ENCODE measurements at places on chromosomes 12 and 14. TPM values are rescaled to one million over a fixed set of nuclear protein-coding genes. Genes with fewer than 3 reads are reported as not detected.
A peak's percentile ranks its signal among the peaks of the same experiment; 100 is the strongest.

- peak overlapping the region; percentile 26 for H3K4me3 ChIP-seq
- peaks cover 23% of the 10 kb centered on the region for H3K4me1 ChIP-seq
- peak overlapping the region; percentile 82 for H3K27ac ChIP-seq
Observed at GRCh38 chr14:97977651-97978261, 1180.6 kb downstream of the VRK1 start.

- no peaks in the 10 kb centered on the region for H3K36me3 ChIP-seq
- H3K4me1 ChIP-seq = no peaks in the 10 kb centered on the region
- no peaks in the 10 kb centered on the region for H3K27me3 ChIP-seq
- no peak overlapping the region for H3K4me3 ChIP-seq
Observed at GRCh38 chr12:42546709-42547108, 42.8 kb downstream of the PRICKLE1 start.

GRCh38 chr14:68888883-68889282 is 90.2 kb downstream of the ACTN1 start:
- H3K4me1 ChIP-seq = no peaks in the 10 kb centered on the region
- H3K27me3 ChIP-seq = no peaks in the 10 kb centered on the region
- no peak overlapping the region for H3K27ac ChIP-seq
- DNase-seq = no peak
- peaks cover 65% of the 10 kb centered on the region for H3K36me3 ChIP-seq

- H3K4me1 ChIP-seq = peaks cover 65% of the 10 kb centered on the region
- peak overlapping the region; percentile 54 for H3K4me3 ChIP-seq
- DNase-seq = peak; percentile 48
- H3K27ac ChIP-seq = no peak overlapping the region
Observed at GRCh38 chr14:103716091-103716801, 636 bp downstream of the ZFYVE21 start.

GRCh38 chr12:75995691-75996090 is 35.9 kb downstream of the PHLDA1 start:
- no peaks in the 10 kb centered on the region for H3K27me3 ChIP-seq
- no peak for DNase-seq
- no peak overlapping the region for H3K4me3 ChIP-seq
- H3K27ac ChIP-seq = no peak overlapping the region
- no peaks in the 10 kb centered on the region for H3K4me1 ChIP-seq

The KTN1 gene
- total RNA-seq = 176 TPM

All from spinal cord (tissue), 10 donors.